ENCODE measurements at places on chromosomes 2 and 18.

DNA sequence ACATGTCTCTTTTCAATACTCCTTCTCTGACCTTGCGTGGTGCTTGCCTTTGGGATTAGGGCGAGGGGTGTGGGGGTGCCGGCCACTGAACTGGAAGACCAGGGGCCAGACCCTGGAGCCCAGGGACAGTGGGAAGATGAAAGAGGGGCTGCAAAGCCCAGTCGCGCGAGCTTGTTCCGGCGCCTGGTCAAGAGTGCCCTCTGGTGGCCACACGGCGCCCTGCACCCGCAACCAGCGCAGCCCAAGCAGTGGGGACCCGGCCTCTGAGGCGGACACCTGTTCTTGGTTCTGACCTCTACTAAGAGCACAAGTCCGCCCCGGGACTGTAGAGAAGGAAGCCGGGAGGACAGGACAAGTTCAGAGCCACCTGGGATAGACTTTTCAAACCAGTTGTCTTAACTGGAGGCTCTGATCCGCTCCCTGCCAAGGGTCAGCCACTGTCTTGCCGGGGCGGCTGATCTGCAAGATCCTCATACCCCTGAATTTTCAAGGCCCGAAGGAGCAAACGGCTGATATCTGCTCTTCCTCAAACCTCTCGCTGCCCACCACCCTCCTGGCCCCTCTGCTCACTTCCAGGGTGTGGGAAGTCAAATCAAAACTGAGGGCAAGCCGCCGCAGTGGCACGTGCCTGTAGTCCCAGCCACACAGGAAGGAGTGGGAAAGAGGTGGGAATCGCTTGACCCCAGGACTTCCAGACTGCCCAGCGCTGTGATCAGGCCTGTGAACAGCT is 14.9 kb upstream of the MSH6 start:
- DNase-seq, result no peak

GRCh38 chr2:43159797-43160196 is 66.6 kb downstream of the ZFP36L2 start:
- DNase-seq, result no peak

DNA sequence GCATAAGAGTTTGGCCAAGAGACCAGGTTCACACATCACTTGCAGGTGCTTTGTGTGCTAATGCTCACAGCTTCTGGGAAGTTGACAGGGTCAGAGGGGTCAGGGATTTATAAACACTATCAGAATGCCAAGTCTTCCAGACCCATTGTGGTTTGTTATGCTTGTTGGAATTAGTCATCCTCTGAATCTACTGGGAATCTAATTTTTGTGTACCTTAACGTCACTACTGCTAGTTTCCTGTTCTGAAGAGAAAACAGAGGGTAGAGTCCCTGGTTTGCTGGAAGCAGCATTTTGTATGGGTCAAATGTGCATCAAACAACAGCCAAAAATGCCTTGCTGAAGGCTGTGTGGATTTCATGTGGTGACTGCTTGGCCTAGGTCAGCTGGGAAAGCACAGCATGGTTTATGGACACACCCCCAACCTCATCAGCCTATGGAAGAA is 33.3 kb downstream of the ANTXR1 start:
- DNase-seq, result no peak

- DNase-seq, result no peak
Observed at GRCh38 chr2:234913208-234913626, 38.6 kb upstream of the SH3BP4 start.

GRCh38 chr2:25744055-25744454 is 70.7 kb upstream of the DTNB start:
- no peak for DNase-seq

DNA sequence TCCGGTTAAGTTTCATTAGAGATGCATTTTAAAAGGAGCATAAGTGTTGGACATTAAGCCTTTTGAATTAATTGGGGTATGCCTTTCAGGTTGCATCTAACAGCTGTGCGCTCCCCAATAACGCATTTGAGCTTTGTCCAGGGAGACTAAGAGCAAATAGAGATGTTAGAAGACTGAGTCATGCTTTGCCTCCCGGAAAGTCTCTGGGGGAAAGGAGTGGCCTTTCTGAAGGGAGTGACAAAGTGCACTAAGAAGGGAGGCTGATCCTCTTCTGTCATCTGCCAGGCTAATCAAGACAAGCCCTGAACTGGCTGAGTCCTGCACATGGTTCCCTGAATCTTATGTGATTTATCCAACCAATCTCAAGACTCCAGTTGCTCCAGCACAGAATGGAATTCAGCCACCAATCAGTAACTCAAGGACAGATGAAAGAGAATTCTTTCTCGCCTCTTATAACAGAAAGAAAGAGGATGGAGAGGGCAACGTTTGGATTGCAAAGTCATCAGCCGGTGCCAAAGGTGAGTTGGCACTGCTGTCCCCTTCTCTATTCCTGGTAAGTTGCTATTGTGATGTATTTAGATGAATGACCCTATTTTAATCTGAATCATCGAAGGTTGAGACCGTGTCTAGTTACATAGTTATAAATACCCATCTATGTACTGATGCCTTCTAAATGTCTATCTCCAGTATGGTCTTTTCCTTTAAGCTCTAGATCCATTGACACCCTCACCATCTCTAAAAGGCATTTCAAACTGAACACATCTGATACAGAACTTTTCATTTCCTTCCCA is 12.1 kb downstream of the TTL start:
- DNase-seq, result no peak

GRCh38 chr2:232432598-232433184 is 23.3 kb upstream of the ALPI start:
- DNase-seq, result no peak

DNA sequence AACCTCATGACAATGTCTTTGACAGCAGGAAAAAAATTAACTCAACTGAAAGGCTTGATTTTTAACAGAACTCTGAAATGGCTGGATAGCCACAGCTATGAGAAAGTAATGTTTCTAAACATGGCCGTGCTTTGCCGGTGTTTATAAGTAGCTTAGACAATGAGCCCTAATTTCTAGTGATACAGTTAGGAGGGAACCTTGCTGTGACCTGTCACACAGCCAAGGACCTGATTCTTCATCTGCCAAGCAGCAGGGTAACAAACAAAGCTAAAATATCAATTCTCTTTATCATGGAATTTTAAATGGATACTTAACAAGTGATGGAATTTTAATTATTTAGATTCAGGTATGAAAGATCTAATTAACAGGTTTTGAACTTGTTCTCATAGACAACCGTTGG is 24.3 kb upstream of the DYNC2LI1 start:
- no peak for DNase-seq

- DNase-seq, result no peak
Observed at GRCh38 chr2:157620956-157621355, 7.7 kb downstream of the ACVR1C start.

- DNase-seq, result no peak
Observed at GRCh38 chr2:211835695-211836094, 702.9 kb downstream of the ERBB4 start.

Data from LNCaP clone FGC (cell line).